ENCODE measurements at places on chromosomes 7 and 10. TPM values are rescaled to one million over a fixed set of nuclear protein-coding genes. Genes with fewer than 3 reads are reported as not detected.

Gene OPN1SW
- polyA plus RNA-seq, result not detected

Gene CLRN3
- polyA plus RNA-seq, result not detected

Gene MICU1
- polyA plus RNA-seq, result 35.3 TPM

Gene STEAP4
- polyA plus RNA-seq, result 10.6 TPM

Gene RARRES2
- polyA plus RNA-seq, result 193 TPM

Gene SEMA3C
- 10.1 TPM for polyA plus RNA-seq

Gene GPER1
- polyA plus RNA-seq, result 3.6 TPM

Gene BLNK
- 0.59 TPM for polyA plus RNA-seq

Gene PRPS1L1
- polyA plus RNA-seq, result not detected

Gene GPR37
- 0.09 TPM for polyA plus RNA-seq

DNA sequence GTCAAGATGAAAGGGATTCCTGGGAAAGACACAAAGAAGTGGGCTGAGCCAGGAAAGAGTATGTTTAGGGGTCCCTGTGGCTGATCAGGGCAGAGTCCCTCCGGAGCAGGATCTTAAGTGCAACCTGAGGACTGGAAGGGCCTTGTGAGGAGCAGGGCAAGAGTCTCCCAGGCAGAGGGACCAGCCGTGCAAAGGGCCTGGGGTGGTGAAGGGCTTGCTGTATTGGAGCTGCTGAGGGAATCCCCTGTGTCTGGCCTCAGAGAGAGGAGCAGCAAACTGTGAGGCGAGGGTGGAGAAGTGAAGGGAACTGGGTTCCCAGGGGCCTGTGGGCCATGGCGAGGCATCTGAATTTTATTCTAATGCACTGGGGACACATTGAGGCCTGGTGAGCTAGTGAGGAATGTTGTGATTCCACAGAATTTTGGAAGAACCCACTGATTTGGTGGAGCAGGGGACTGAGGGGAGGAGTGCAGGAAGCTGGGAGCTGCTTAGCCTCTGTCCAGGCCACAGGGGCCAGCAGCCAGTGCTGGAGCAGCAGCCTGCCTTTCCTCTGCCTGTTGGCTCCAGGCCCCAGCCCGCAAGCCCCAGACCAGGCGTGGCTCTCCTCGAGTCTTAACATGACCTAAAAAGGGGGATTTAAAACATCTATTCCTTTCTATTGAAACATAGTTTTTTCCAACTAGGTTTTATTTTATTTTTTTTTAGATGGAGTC, 138.4 kb upstream of the IGFBP3 start:
- DNase-seq, result peak; percentile 89

DNA sequence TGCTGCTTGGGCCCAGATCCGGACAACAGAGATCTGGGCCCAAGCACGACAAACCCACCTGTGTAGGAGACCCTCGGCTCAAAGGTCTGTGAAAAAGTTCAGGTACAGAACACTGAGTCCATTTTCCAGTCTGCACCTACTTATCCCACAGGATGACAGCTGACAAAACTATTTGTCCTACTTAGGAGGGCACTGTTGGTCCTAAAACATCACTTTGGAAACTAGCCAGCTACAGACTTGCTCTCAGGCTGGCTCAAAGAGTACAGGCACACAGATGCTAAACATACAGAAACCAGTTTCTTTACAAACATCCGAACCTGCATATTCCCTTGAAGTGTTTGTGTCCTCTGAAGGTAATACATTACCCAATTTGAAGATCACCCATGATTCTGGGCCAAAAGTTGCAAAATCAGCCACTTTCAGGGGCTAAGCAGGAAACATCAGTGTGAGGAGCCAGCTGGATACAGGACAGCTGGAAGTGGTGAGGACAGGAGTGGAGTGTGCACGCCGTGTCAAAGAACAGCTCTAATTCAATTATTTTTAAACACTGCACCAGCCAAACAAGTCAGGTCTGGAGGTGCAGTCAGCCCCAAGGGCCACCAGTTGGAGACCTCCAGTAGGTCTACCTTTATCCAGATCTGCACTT, 88.5 kb downstream of the NOC3L start:
- peak; percentile 86 for DNase-seq

DNA sequence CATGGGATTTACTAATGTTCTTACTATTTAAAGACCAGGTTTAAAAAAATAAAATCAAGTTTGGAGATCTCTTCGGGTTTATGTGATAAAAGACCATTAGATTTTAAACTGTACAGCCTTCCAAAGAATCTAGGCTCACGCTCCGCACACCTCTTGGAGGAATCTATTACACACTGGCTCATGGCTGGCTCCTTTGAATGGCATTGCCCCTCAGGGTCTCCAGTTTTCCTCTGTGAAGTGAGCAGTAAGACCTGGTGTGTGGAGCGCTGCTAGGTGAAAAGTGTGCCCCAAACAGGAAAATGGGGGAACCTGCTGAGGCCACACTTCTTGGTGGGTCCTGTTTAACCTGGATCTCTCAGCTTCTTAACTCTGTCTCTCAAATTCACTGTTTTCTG, 142.3 kb downstream of the KAT6B start:
- no peak for DNase-seq

- DNase-seq, result peak; percentile 55
Measured at GRCh38 chr10:96720422-96721206, at the start of gene PIK3AP1. PIK3AP1 (minus strand) TSS chr10:96720514; CDS start chr10:96720394, 120 bp downstream.

DNA sequence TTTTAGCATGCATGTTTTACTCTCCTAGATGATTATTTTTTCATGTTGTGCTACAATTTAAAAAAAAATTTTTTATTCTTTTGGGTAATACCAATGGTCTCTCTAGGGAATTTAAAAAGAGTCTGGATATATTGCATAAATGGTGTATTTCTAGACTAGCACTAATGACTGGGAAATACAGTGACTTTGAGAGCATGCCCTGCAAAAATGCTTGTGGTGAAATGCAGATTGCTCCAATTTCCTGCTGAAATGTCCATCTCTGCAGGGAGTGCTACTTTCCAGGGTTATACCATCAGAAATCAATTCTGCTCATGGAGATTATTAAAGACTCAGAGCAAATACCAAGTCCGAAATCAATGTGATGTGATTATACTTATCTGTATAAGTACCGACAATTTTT, 186.1 kb downstream of the PRKG1 start:
- no peak for DNase-seq

DNA sequence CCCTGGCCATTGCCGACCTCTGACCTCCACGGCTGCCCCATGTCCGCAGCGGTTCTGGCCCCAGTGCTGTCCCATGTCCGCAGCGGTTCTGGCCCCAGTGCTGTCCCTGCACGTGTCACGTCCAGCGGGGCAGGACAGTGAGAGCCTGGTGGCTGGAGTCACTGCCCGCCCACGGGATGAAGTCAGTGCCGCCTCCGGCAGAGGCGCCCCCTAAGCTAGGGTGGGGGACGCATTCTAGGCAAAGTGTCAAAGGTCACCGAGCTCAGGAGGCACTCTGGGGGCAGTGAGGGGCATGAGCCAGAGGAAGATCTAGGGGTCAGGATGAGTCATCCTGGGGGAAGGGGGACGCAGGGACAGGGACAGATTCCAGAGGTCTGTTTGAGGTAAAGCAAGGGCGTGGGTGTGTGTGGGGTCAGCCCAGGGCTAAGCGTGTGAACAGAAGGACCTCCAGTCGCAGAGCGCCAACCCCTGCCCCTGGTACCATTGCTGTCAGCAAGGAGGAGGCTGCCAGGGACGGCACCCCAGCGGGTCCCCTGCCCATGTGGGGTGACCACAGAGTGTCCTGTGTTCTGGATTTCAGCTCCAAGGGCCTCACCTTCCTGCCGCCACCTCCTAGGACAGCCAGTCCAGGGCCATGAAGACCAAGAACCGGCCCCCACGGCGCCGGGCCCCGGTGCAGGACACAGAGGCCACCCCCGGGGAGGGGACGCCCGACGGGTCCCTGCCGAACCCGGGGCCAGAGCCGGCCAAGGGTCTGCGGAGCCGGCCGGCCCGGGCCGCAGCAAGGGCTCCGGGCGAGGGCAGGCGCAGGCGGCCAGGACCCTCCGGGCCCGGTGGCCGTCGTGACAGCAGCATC, 665 bp downstream of the BHLHA15 start:
- DNase-seq, result no peak

DNA sequence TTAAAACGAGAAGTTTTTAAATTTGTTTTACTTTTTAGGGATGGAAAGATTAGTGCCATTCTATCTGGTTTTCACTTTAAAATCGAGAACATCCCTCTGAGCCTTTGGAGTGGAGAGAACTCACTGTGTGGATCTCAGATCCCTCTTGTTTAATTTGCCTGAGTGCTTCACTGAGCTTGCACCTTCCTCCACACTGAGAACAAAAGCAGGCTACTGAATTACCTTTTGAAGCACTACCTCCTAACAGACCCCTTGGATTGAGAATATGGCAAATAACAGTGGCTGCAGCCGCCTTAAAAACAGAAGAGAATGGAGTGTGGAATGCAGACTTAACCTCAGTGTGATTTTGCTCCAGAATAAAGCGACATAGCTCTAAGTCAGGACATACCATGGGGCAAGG, 204.7 kb downstream of the CNTNAP2 start:
- no peak for DNase-seq

DNA sequence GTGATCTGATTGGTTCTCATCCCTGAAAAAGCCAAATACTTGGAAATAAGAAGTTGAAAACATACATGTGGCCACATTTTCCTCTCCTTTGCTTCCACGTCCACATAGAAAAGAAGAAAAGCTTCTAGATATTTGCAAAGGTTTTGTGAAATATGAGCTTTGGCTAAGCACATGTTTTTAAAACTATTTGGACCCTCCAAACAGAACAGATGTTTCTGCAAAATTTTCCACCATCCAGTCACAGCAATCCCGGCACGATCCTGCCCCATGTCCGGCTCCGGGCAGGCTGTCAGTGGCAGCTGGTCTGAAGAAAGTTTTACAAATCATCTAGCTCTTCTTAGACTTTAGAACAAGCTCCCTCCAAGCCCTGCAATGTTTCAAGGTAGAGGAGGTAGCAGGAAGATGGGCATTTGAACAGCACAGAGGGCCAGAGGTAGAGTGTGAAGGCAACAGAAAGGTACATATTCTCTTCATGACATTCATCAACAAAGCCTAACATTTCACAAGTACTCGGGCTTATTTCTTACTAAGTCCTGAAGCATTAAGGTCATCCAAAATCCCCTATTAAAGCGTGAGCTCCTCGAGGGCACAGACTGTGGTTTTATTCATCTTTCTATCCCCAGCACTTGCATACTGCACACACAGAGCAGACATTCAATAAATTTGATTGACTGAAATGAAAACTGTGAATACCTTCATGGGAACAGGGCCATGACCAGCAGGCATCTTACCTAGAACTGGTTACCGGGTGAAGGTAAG, 110.1 kb downstream of the JAZF1 start:
- no peak for DNase-seq

- DNase-seq, result no peak
Measured at GRCh38 chr7:81447351-81447952, 322.4 kb downstream of the HGF start.

- DNase-seq, result no peak
Measured at GRCh38 chr10:35464825-35465456, 128.6 kb downstream of the CCNY start.

DNA sequence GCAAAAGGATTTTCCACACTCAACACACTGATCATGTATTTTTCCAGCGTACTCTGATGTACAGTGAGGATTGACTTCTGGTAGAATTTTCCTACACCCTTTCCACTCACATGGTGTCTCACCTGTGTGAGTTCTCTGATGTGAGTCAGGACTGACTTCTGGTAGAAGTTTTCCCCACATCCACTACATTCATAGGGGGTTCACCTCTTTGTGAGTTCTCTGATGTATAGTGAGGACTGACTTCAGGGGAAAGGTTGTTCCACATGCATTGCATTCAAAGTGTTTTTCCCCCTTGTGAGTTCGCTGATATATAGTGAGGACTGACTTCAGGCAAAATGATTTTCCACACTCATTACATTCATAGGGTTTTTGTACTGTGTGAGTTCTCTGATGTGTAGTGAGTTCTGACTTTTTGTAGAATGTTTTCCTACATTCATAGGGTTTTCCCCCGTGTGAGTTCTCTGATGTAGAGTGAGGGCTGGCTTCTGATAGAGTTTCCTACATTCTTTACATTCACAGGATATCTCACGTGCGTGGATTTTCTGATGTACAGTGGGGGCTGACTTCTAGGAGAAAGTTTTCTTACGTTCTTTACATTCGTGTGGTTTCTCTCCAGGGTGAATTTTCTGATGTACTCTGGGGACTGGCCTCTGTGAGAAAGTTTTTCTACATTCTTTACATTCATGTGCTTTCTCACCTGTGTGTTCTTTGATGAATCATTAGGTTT, 146.5 kb downstream of the GLRX3 start:
- no peak for DNase-seq

GRCh38 chr10:124313374-124313773, 105.3 kb downstream of the OAT start:
- DNase-seq, result no peak

- DNase-seq, result peak; percentile 81
Measured at GRCh38 chr10:29857843-29858701, 201.3 kb downstream of the JCAD start.

GRCh38 chr7:132899833-132900232, 182.1 kb downstream of the CHCHD3 start:
- DNase-seq, result no peak

GRCh38 chr10:130762491-130762890, 549.0 kb downstream of the TCERG1L start:
- DNase-seq, result no peak

DNA sequence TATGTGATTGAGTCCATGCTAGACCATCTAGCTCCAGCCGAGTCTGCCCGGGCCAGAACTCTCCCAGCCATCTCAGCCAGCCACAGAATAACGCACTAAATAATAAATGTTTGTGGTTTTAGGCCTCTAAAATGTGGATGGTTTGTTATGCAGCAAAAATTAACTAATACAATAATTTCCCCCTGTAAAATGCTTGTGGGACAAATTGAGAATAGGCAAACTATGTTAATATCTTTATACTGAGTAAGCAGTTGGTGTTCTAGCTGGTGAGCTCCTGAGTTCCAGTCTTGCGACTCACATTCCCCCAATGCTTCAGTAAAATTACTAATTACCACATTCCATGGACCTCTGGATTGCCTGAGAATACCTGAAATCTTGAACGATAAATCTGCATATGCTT, 316.8 kb upstream of the NFE2L3 start:
- DNase-seq, result no peak

DNA sequence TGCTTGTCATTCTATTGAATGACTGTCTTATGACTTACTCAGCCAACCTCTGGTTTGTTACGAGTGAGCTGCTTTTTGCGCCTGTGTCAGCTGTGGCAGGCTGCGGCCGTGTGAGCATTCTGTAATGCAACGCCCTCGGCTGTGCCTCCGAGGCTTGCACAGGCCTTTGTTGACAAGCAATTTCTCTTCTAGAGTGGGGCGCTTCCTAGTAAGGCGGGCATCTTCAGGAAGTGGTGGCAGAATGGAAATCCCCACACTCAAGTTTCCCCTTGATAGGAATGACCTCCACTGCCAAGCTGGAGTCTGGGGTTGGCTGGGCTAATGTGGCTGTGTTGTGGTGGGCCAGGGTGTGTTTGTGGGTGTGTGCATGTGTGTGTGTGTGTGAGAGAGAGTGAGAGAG, 20.2 kb upstream of the TMEM178B start:
- DNase-seq, result no peak

DNA sequence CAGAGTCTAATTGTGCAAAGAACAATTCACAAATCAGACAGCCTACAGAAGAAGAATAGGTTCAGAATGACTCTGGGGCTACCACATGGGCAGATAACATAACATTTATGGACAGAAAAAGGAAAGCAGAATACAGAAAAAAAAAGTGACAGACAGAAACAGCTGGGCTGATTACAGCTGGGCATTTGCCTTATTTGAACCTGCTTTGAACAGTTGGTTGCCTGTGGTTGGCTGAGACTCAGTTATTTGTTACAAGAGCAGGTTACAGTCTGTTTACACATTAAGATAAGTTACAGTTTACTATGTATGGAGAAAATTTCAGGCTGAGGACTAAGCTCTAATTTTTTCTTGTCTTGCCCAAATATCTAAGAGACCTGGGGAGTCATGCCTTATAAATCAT, 327.2 kb downstream of the GALNT17 start:
- DNase-seq, result no peak

All from right cardiac atrium (tissue), 5 donors.